Natural killer cell treated with Interleukin-12 subunit alpha and Interleukin-12 subunit beta and Interleukin-15 and Interleukin-18, amount 100 ng/mL, for 72 hours (primary cell): ENCODE measurements at places on chromosomes 4 and X. TPM values are rescaled to one million over a fixed set of nuclear protein-coding genes. Genes with fewer than 3 reads are reported as not detected.

PI4K2B gene
- 31.3 TPM for total RNA-seq

OPRPN gene
- total RNA-seq, result not detected

CENPC gene
- 31.5 TPM for total RNA-seq

SNCA gene
- total RNA-seq, result 6.2 TPM

COX7B2 gene
- not detected for total RNA-seq

SUPT20HL1 gene
- total RNA-seq, result not detected

CXCL9 gene
- total RNA-seq, result 8.6 TPM
